A549 treated with CORT108297 at 1 μM for 4 hours (cell line): ENCODE measurements at places on chromosomes 2 and 18. TPM values are rescaled to one million over a fixed set of nuclear protein-coding genes. Genes with fewer than 3 reads are reported as not detected.

Gene ARHGAP25
- 0.12 to 0.36 TPM (median 0.19 TPM) in 5 replicates for total RNA-seq

Gene POMC
- not detected in 5 replicates for total RNA-seq

Gene FEV
- total RNA-seq, result not detected in 5 replicates

Gene GCG
- not detected in 5 replicates for total RNA-seq

Gene CYP26B1
- 10.9 to 18.3 TPM (median 15.1 TPM) in 5 replicates for total RNA-seq

Gene CMPK2
- total RNA-seq, result 0.87 to 1.2 TPM (median 1.1 TPM) in 5 replicates

Gene ADAM17
- 24.1 to 33.3 TPM (median 28.1 TPM) in 5 replicates for total RNA-seq

Gene POTEC
- not detected in 5 replicates for total RNA-seq

Gene RAD51AP2
- not detected in 5 replicates for total RNA-seq

Gene STK11IP
- 14.7 to 20.5 TPM (median 19.9 TPM) in 5 replicates for total RNA-seq

Gene TWIST2
- 10.5 to 20.7 TPM (median 19.4 TPM) in 5 replicates for total RNA-seq

Gene M1AP
- total RNA-seq, result not detected in 5 replicates

Gene RNPEPL1
- 45.8 to 71.9 TPM (median 67.5 TPM) in 5 replicates for total RNA-seq

Gene MYOM1
- total RNA-seq, result 0.05 to 0.29 TPM (median 0.12 TPM) in 5 replicates

Gene LRATD1
- 0.02 to 0.09 TPM (median 0.05 TPM) in 5 replicates for total RNA-seq

Gene IL1F10
- not detected in 5 replicates for total RNA-seq

Gene ACVR1C
- 0.02 TPM in 3 of 5 replicates, not detected in the others for total RNA-seq

Gene HMSD
- 0.15 to 0.16 TPM (median 0.15 TPM) in 3 of 5 replicates, not detected in the others for total RNA-seq

Gene HOXD1
- 0.16 to 0.32 TPM (median 0.18 TPM) in 5 replicates for total RNA-seq

Gene STK16
- 28.6 to 30.9 TPM (median 30.0 TPM) in 5 replicates for total RNA-seq

Gene C2orf92
- 0.91 to 1.4 TPM (median 1.1 TPM) in 5 replicates for total RNA-seq

Gene CCBE1
- 7.3 to 14.9 TPM (median 10.4 TPM) in 5 replicates for total RNA-seq

Gene SPR
- total RNA-seq, result 97.1 to 146 TPM (median 140 TPM) in 5 replicates

Gene ICOS
- total RNA-seq, result not detected in 5 replicates

Gene ANTXR1
- 106 to 157 TPM (median 144 TPM) in 5 replicates for total RNA-seq

Gene PLEKHM3
- 2.6 to 3.7 TPM (median 3.0 TPM) in 5 replicates for total RNA-seq

Gene SRD5A2
- total RNA-seq, result 0.01 to 0.05 TPM (median 0.03 TPM) in 4 of 5 replicates, not detected in the other

Gene XRCC5
- total RNA-seq, result 166 to 222 TPM (median 178 TPM) in 5 replicates

Gene SCRN3
- 13.8 to 16.6 TPM (median 15.0 TPM) in 5 replicates for total RNA-seq

Gene PFN4
- 0.77 to 1.9 TPM (median 1.2 TPM) in 5 replicates for total RNA-seq

Gene ALPI
- not detected in 5 replicates for total RNA-seq

Gene ALPP
- total RNA-seq, result 0.59 to 0.81 TPM (median 0.74 TPM) in 5 replicates

Gene SOWAHC
- 12.6 to 15.6 TPM (median 14.1 TPM) in 5 replicates for total RNA-seq

Gene STAMBP
- 48.1 to 51.1 TPM (median 49.9 TPM) in 5 replicates for total RNA-seq

Gene WDR54
- total RNA-seq, result 71.7 to 93.6 TPM (median 91.4 TPM) in 5 replicates

Gene IGFBP5
- 0.10 to 0.27 TPM (median 0.19 TPM) in 5 replicates for total RNA-seq

Gene FSIP2
- total RNA-seq, result not detected in 5 replicates

Gene SDC1
- total RNA-seq, result 153 to 217 TPM (median 189 TPM) in 5 replicates

Gene PLA2R1
- 1.7 to 2.7 TPM (median 2.5 TPM) in 5 replicates for total RNA-seq
